Glutamatergic neuron (in vitro differentiated cells): ENCODE measurements at places on chromosomes 16 and 17.

DNA sequence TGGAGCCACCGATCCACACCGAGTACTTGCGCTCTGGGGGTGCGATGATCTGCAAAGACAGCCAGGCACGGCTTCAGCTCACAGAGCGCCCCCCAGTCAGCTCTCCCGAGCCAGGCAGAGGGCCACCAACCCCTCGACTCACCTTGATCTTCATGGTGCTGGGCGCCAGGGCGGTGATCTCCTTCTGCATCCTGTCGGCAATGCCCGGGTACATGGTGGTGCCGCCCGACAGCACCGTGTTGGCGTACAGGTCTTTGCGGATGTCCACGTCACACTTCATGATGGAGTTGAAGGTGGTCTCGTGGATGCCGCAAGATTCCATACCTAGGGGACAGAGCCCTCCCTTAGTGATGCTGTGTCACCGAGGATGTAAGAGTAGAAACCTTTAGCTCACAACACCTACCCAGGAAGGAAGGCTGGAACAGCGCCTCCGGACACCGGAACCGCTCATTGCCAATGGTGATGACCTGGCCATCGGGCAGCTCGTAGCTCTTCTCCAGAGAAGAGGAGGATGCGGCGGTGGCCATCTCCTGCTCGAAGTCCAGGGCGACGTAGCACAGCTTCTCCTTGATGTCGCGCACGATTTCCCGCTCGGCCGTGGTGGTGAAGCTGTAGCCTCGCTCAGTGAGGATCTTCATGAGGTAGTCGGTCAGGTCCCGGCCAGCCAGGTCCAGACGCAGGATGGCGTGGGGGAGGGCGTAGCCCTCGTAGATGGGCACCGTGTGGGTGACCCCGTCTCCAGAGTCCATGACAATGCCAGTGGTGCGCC, 1.6 kb downstream of the ACTG1 start:
- DNase-seq: peak; percentile 34
- peak overlapping the region; percentile 91 for H3K27ac ChIP-seq
- H3K36me3 ChIP-seq: peaks cover 29% of the 10 kb centered on the region
- H3K27me3 ChIP-seq: peaks cover 37% of the 10 kb centered on the region
- peak overlapping the region; percentile 100 for H3K4me3 ChIP-seq

GRCh38 chr16:69701452-69701851, 24.9 kb downstream of the NQO1 start:
- no peaks in the 10 kb centered on the region for H3K27me3 ChIP-seq
- H3K36me3 ChIP-seq: no peaks in the 10 kb centered on the region
- peaks cover 2% of the 10 kb centered on the region for H3K4me1 ChIP-seq
- no peak for DNase-seq

GRCh38 chr17:35889818-35890773, 9.9 kb upstream of the CCL5 start:
- H3K4me1 ChIP-seq: peaks cover 4% of the 10 kb centered on the region
- H3K27ac ChIP-seq: no peak overlapping the region
- H3K27me3 ChIP-seq: peaks cover 3% of the 10 kb centered on the region
- H3K4me3 ChIP-seq: no peak overlapping the region

DNA sequence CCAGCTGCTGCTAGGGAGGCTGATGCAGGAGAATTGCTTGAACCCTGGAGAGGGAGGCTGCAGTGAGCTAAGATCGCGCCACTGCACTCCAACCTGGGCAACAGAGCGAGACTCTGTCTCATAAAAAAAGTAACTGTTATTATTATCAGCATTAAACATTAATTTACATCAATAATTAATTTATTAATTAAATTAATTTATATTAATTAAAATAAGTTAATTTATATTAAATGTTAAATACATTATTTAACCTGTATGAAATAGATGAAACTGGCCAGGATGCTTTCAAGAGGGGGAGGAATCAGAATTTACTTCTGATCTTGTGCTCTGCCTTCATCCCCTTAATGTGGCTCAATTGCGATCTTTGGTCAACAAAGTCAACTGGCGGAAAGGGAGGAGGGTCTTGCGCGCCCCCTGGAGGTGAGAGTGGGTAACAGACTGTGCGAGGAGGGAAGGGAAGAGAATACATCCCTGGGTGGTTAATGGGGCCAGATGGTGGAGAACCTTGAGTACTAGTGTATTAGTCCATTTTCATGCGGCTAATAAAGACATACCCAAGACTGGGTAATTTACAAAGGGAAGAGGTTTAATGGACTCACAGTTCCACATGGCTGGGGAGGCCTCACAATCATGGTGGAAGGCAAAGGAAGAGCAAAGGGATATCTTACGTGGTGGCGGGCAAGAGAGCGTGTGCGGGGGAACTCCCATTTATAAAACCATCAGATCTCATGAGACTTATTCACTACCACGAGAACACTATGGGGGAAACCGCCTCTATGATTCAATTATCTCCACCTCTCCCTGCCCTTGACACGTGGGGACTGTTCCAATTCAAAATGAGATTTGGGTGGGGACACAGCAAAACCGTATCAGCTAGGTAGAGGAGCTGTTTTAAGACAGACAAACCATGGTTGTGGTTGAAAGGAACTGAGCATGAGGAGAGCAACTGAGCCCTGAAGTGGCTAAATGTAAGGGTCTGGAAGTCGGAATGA, 15.7 kb upstream of the CPPED1 start:
- peaks cover 1% of the 10 kb centered on the region for H3K27me3 ChIP-seq
- no peak overlapping the region for H3K27ac ChIP-seq
- H3K36me3 ChIP-seq: peaks cover 9% of the 10 kb centered on the region
- peak; percentile 74 for DNase-seq
- no peak overlapping the region for H3K4me3 ChIP-seq

GRCh38 chr16:6308176-6308575, 1024.5 kb upstream of the RBFOX1 start:
- no peak overlapping the region for H3K4me3 ChIP-seq
- peaks cover 4% of the 10 kb centered on the region for H3K4me1 ChIP-seq
- H3K27me3 ChIP-seq: peaks cover 3% of the 10 kb centered on the region
- DNase-seq: no peak
- H3K27ac ChIP-seq: no peak overlapping the region

DNA sequence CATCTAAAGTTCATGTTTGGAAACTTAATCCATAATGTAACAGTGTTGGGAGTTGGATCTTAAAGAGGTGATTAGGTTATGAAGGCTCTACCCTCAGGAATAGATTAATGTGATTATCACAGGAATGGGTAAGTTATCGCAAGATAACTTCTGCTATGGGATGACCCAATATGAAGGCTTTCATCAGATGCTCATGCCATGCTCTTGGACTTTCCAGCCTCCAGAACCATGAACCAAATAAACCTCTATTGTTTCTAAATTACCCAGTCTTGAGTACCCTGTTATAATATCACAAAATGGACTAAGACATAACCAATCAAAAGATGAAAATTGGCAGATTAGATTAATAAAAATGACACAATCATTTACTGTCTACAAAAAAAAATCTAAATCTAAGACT, 906.9 kb upstream of the SOX9 start:
- no peak overlapping the region for H3K4me3 ChIP-seq
- no peak overlapping the region for H3K27ac ChIP-seq
- no peak for DNase-seq

GRCh38 chr17:79826204-79826680, 13.0 kb downstream of the CBX4 start:
- H3K36me3 ChIP-seq: peaks cover 9% of the 10 kb centered on the region
- DNase-seq: no peak
- peaks cover 29% of the 10 kb centered on the region for H3K27me3 ChIP-seq
- peaks cover 3% of the 10 kb centered on the region for H3K4me1 ChIP-seq
- no peak overlapping the region for H3K4me3 ChIP-seq
- H3K27ac ChIP-seq: no peak overlapping the region

DNA sequence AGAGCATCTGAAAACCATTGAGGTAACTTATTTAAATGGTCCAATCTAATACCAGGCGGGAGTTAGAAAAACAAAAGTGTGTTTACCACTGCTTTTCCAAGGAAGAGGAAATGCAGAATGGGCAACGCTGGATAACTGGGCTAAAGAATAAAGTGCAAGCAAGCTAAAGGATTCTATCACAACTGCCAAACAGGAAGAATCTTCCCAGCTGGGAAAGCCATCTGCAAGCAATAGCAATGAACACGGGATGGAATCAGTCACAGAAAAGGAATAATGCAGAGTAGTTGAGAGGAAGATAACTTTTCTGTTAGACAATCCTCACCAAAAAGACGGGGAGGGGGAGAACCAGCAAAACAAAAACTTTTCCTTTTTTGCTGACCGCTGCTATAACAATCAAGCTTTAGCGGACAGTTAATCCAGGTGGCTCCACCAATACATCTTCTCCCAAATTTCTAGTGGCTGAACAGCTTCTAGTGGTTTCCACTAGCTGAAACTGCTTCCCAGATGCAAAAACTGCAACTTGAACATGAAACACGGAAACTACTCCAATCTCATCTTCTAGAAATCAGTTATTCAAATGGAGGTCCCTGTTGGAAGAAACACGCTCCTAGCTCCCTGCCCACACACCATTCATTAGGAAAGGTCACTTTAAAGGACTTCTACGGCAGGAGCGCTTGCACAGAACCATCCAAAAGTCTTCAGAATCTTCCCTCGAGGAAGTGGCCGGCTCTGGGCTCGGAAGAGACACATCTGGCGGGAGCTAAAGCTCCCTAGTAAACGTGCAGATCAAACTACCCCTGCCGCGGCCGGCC, 929 bp downstream of the TMEM11 start:
- H3K27ac ChIP-seq: peak overlapping the region; percentile 76
- no peaks in the 10 kb centered on the region for H3K27me3 ChIP-seq
- DNase-seq: no peak
- peak overlapping the region; percentile 88 for H3K4me3 ChIP-seq
- H3K4me1 ChIP-seq: peaks cover 41% of the 10 kb centered on the region

DNA sequence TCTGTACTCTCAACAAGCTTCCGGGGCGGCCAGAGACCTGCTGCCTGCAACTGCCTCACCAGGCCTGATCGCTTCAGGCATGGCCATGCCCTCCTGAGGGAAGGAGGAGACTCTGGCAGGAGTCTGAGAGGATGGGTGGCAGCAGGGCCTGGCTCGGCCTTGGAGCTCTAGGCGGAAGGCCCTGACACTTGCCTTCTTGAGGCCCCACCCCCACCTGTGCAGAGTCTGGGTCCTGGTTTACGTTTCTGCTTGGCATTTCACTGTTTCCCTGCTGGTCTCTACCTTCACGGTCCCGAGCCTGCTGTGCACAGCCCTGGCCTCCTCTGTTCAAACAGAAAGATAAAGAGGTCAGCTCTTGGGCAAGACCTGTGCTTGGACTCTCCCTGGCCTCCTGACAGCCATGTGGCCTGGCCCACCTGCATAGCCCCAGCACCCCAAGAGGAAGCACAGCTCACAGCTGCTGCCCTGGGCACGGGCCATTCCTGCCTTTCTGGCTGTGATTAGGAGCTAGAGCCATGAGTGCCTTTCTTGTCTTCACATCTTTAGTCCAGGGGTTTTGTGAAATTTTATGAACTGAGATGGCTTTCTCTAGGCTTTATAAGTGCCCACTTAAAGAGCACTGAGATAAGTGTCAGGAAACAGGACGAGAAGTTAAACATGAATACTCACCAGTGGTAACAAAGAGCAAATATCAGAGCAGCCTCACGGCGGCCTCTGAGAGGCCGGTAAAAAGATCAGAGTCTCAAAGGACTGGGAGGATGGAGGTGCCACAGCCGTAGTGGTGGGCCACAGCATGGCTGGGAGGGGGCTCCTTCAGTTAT, 25.6 kb upstream of the MTSS2 start:
- H3K27ac ChIP-seq: no peak overlapping the region
- H3K27me3 ChIP-seq: peaks cover 4% of the 10 kb centered on the region
- no peak for DNase-seq
- peak overlapping the region; percentile 12 for H3K4me3 ChIP-seq
- no peaks in the 10 kb centered on the region for H3K36me3 ChIP-seq

DNA sequence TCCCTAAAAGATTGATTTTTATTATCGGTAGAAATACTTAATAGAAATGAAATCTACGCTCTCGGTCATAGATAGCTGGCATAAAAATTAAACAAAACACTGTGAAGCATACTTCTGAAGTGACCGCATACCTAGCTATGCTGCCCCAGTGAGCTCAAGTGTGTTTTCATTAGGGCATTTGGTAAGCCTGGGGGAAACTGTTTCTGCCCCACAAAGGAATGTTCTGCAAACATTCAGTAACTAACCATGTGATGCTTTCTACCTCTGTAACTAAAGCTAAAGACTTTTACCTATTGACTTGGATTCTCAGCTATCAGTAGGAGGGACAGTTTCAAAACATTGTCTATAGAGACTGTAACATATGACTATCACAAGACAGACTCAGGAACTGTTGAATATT, 93.5 kb upstream of the HSBP1 start:
- peak overlapping the region; percentile 38 for H3K27ac ChIP-seq
- H3K4me3 ChIP-seq: no peak overlapping the region
- H3K36me3 ChIP-seq: no peaks in the 10 kb centered on the region
- H3K4me1 ChIP-seq: peaks cover 28% of the 10 kb centered on the region
- DNase-seq: no peak
- H3K27me3 ChIP-seq: peaks cover 9% of the 10 kb centered on the region

DNA sequence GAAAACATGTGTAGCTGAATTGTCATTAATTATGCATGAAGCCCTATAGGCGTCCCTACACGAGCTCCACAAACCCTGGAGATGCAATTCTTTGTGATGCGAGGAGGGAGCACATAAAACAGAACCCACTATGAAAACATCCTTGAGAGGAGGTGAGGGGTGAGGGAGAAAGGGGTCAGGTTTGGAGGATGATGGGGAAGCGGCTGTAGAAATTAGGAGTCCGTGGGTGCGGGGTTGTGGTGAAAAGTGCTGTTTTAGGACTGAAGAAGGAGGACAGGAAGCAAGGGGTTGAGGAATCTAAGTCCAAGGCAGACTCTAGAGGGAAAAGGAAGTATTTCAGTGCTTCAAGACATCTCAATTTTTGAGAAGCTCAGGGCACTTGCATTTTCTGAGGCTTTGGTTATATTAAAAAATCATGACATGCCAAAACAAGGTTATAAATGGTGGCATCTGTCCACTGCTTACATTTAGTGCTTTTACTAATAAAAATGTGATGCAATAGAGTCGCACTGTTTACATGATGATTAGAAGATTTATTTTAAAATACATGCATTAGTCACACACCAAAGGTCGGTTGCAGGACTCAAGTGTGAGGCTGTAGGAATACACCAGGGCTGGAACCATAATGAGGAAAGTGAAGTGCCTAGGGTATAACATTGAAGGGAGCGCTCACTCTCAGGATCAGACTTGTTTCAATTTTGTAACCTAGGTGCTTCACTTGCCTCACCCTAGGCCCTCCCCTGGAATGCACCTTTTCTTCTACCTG, 379.5 kb downstream of the HS3ST4 start:
- peaks cover 1% of the 10 kb centered on the region for H3K27me3 ChIP-seq
- no peak for DNase-seq
- no peak overlapping the region for H3K27ac ChIP-seq
- peaks cover 4% of the 10 kb centered on the region for H3K4me1 ChIP-seq

- no peak overlapping the region for H3K27ac ChIP-seq
- H3K4me3 ChIP-seq: no peak overlapping the region
- H3K36me3 ChIP-seq: no peaks in the 10 kb centered on the region
- H3K4me1 ChIP-seq: no peaks in the 10 kb centered on the region
Measured at GRCh38 chr16:20415541-20415940, 6.2 kb downstream of the ACSM5 start.
